ENCODE measurements at places on chromosomes 11 and 22.

DNA sequence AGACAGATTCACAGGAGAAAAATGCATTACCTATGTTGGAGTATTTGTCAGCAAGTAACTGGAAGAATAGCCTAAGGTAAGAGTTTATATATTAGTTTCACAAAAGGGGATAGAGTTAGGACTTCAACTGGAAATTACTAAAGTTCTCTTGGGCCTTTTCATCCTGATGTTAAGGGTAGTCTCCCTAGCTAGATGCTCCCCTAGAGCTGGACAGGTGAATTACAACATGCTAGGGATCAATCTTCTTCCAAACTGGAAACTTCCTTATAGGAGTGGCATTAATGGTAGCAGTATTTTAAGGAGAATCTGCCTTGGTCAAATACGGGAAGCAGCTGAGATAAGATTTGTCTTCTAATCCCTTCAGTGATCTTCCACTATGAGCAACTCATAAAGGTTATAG is 632.8 kb upstream of the RAG2 start:
- DNase-seq = no peak

- no peak for DNase-seq
These were observed 16.2 kb upstream of the SESN3 start for GRCh38 chr11:95247127-95247684.

DNA sequence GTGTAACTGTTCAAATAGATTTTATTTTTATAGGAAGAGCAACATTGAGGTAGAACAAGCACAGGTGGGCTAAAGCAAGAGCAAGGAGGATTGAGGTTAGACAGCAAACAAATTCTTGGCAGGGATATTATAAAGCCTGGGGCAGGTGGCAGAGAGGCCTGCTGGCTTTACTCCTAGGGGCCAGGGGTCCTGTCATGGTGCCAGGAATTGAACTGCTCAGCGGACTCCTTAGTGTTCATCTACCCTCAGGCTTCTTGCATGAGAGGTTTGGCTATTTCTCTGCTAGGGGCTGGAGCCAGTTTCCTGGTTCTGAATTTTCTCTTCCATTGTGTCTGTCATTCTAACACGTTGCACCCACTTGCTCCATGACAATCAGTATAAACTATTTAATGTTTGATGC is 217.2 kb upstream of the NCAM1 start:
- no peak for DNase-seq

DNA sequence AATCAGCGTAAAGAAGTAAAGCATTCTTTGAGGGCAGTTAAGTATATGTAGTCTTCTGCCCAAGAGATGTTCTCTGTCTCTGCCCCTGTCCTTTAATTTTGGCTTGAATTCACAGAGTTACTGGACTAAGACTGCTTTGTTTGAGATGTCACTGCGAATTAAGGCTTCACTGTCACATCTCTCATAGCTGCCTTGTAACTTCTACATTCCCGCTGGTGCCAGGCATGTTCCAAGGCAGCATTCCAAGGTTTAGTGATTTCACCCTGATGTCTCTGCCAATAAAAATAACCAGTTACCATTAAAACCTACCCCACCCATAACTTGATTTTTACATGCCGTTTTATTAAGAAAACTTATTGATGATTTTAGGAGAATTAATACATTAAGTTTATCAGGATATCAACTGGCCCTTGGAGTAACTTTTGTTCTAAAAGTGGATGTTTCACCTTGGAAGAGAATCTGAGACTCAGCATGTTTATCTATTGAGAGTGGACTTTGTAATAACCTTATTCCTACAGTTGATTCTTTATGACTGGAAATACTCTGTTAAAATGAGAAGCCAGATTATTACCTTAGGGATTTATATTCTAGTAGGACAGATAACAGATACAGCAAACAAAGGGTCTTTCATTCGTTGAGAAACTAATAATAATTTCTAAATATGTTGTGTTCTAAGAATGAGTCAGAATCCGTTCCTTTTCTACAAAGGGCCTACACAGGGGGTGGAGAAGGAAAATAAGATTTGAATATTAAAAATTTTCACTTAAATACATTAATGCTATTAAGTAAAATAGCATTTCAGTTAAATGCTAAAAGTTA is 110.2 kb downstream of the UVRAG start:
- DNase-seq = no peak

- no peak for DNase-seq
These were observed 74.4 kb downstream of the GAB4 start for GRCh38 chr22:16933291-16934282.

DNA sequence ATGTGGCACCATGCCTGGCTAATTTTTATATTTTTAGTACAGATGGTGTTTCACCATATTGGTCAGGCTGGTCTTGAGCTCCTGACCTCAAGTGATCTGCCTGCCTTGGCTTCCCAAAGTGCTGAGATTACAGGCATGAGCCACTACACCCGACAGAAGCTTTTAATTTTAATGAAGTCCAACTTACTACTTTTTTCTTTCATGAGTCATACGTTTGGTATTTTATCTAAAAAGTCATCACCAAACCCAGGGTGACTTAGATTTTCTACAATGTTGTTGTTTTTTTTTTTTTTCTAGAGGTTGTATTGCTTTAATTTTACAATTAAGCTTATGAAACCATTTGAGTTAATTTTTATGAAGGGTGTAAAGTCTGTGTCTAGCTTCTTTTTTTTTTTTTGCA is 34.9 kb downstream of the JRKL start:
- no peak for DNase-seq

GRCh38 chr22:42069801-42070516 is 653 bp downstream of the NAGA start:
- DNase-seq = no peak

DNA sequence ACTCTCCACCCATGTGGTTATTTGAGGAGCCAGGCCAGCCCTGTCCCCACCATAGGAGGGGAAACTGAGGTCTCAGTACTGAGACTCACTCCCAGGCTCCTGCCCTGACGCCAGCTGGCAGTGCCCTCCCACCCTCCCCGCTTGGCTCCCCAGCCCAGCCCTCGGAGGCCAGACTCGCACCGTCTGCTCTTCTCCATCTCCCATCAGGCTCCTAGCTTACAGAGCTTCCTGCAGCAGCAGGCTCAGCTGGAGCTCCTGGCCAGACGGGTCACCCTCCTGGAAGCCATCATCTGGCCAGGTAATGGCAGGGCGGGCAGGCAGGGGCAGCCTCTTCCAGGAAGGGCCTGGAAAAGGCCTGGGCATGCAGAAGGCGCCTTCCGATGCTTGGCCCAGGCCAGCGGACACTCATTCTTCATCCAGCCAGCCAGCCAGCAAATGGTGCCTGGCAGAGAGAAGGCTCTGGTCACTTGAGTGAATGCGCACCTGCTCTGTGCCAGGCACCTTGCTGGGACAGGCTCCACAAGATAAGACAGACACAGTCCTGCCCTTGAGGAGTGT is 12.6 kb downstream of the RHBDD3 start:
- DNase-seq = no peak

DNA sequence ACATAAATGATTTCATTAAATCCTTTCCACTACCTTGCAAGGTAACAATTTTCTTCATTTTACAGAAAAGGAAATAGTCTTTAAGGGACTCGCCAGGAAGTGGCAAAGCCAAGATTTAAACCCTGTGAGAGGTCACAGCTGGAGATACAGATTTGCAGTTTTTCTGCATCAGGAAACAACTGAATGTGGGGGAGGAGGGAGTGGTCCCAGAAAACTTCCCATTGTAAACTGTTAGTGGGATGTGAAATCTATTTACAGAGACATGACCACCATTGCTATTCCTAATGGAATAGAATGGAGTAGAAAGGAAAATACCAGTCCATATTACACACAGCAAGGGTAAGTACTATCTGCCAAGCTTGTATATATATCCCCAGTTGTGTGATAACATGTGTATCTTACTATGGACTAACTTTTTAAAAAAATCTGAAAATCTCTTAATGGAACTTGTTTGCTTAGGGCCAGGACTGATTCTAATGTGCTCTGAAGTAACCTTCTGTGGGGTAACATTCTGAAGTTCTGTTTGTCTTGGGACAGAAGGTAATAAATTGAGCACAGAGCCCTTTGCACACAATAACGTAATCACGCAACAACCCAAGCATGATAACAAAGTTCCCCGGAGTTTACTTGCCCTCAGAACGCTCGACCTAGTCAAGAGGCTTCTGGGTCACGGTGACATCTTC is 10.9 kb upstream of the TSKU start:
- no peak for DNase-seq

- DNase-seq = no peak
These were observed 142.2 kb upstream of the SESN3 start for GRCh38 chr11:95373241-95373640.

- DNase-seq = no peak
These were observed 10.6 kb downstream of the NADSYN1 start for GRCh38 chr11:71463331-71464211.

GRCh38 chr11:12845163-12845562 is 164.0 kb upstream of the RASSF10 start:
- no peak for DNase-seq

GRCh38 chr11:9512370-9513019 is 51.7 kb downstream of the ZNF143 start:
- no peak for DNase-seq

- no peak for DNase-seq
These were observed 43.3 kb upstream of the ADORA2A start for GRCh38 chr22:24384131-24384530.

GRCh38 chr22:48897645-48898370 is 929.9 kb downstream of the BRD1 start:
- DNase-seq = no peak

- DNase-seq = no peak
These were observed 52.6 kb downstream of the TCF20 start for GRCh38 chr22:42217752-42218280.

GRCh38 chr11:62953811-62954210 is 31.0 kb downstream of the SLC22A6 start:
- DNase-seq = no peak

DNA sequence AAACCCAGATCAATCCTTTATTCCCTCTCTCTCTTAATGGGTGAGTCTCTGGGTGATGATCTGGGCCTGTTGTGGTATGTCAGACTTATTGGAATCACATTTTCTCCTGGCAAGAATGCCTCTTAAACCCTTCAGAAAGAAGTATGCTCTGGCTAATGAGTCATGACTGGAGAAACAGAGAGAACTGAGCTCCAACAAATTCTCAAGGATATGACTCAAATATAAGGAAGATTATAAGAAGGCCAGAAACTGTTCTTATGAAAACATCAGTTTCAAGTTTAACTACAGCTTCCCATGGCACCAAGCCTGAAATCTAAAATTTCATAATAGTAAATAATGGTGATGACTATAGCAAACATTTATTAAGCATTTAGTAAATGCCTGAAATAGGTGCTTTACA is 83.9 kb downstream of the OR5AK2 start:
- no peak for DNase-seq

DNA sequence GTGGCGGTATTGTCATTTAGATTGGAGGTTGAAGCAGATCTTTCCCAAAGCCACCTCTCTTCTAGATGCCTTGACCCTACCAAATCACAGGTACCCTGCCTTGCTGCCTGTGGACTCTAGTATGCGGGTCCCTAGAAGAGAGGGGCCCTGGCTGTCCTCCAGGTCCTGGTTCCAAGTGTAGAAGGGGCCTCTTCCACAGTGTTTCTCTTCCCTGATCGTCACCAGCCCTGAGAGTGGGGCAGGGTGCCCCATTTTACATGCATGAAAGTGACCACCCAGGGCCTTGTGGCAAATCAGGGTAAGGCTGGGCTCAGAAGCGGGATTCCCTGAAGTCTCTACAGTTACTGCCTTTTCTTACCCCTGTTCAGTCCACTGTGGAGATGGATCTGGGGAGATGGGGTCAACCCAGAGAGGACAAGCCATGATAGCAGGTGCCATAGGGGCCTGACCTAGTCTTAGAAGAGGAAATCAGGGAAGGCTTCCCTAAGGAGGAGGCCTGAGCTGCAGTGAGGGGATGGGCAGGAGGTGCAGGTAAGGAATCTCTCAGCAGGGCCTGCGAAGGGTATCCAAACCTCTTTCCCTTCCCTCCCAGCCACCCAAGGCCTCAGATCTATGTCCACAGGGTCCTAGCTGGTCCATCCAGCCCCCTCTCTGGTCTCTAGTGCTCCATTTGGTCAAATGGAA is 1.2 kb upstream of the LRRC32 start:
- no peak for DNase-seq

- no peak for DNase-seq
These were observed 362.4 kb downstream of the TENM4 start for GRCh38 chr11:79078456-79078855.

- DNase-seq = no peak
These were observed at the start of gene GRIA4 for GRCh38 chr11:105609832-105610781. GRIA4 (plus strand) TSS chr11:105610073; CDS start chr11:105610998, 925 bp downstream.

DNA sequence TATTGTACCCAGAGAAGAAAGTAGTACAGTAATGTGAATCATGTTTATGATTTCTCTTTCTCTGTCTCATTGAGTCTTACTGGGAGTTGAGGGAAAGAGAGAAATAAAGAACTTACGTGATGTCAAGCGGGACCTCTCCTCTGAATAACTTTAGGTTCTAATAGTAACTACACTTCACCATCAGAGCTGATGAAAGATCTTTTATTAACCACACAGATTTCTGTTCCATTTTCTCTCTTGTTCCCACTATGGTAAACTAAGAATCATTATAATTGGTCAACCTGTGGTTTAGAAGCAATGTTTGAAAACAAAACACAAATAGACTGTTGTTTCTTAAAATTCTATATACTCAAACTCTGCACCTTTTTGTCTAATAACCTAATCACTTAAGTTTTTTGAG is 142.3 kb downstream of the ELP4 start:
- DNase-seq = no peak

GRCh38 chr22:48152164-48152775 is 1389.8 kb downstream of the TBC1D22A start:
- no peak for DNase-seq
